CD4-positive, alpha-beta memory T cell (primary cell): ENCODE measurements at places on chromosomes 1 and 21. TPM values are rescaled to one million over a fixed set of nuclear protein-coding genes. Genes with fewer than 3 reads are reported as not detected.

The GRHL3 gene
- not detected for total RNA-seq

The RGSL1 gene
- total RNA-seq: not detected

DNA sequence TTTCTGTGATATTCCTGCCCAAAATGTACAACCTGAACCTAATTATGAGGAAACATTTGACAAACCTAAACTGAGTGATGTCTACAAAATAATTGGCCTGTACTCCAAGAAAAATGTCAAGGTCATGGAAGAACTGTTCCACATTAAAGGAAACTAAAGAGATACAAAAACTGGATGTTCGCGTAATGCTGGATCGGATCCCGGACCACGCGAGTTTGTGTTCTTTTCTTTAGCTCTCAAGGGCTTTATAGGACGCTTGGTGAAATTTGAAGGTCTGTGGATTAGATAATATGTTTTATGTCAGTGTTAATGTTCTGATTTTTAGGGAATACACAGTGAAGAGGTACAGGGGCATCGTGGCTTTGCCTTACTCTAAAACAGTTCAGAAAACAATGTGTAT lies 400.5 kb downstream of the CAMTA1 start:
- H3K27ac ChIP-seq: no peak overlapping the region
- no peaks in the 10 kb centered on the region for H3K4me1 ChIP-seq
- no peaks in the 10 kb centered on the region for H3K36me3 ChIP-seq
- H3K27me3 ChIP-seq: no peaks in the 10 kb centered on the region
- no peak overlapping the region for H3K4me3 ChIP-seq

DNA sequence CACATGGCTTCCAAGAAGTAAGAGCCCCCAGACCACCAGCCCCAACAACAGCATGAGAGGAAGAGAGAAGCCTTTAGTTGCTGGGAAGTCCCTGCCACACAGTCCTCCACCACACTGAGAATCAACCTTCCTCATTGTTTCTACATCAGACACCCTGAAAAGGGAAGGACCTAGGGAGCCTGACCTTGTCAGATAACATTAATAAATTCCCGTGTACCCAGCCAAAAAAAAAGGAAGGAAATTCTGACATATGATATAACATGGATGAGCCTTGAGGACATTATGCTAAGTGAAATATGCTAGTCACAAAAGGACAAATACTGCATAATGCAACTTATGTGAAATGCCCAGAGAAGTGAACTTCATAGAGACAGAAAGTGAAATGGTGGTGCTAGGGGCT lies 65.6 kb upstream of the ARHGAP29 start:
- H3K4me1 ChIP-seq: no peaks in the 10 kb centered on the region
- peaks cover 3% of the 10 kb centered on the region for H3K27me3 ChIP-seq
- DNase-seq: no peak

DNA sequence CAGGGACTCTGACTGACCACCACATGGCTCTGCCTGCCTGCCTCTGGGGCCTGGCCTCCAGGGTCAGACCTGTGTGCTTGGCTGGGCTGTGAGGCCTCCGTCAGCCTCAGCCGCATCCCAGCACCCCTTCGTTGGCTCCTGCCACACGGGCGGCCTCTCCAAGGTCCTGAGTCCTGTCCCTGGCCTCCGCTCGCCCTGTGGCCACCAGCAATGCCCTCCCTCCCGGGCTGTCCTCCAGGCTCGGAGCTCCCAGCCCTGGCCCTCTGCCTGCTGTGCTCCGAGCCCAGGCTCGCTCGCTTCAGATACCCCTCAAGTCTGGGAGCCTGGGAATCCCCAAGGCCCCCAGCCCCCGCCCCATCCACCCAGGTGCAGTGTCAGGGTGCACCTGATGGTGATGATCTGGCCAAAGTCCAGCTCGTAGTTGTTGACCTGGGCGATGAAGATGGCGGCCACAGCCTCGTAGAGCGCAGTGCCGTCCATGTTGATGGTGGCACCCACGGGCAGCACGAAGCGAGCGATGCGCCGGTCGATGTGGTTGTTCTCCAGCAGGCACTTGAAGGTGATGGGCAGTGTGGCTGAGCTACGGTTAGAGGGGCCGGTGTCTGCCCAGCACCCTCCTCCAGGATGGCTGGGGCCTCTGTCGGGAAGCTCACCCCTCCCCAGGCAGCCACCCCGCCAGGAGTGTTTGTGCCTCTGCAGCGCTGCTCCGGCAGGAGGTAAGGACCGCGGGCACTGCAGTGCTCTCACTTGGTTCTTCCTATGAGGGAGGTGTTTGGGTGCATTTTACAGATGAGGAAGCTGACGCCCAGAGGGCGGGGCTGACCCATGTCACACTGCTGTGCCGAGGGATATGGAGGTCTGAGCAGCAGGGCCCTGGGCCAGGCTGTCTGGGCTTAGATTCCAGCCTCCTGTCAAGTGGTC lies 28.5 kb downstream of the PODN start:
- H3K4me1 ChIP-seq: no peaks in the 10 kb centered on the region
- no peak overlapping the region for H3K4me3 ChIP-seq
- H3K27ac ChIP-seq: no peak overlapping the region
- no peaks in the 10 kb centered on the region for H3K36me3 ChIP-seq
- no peaks in the 10 kb centered on the region for H3K27me3 ChIP-seq

DNA sequence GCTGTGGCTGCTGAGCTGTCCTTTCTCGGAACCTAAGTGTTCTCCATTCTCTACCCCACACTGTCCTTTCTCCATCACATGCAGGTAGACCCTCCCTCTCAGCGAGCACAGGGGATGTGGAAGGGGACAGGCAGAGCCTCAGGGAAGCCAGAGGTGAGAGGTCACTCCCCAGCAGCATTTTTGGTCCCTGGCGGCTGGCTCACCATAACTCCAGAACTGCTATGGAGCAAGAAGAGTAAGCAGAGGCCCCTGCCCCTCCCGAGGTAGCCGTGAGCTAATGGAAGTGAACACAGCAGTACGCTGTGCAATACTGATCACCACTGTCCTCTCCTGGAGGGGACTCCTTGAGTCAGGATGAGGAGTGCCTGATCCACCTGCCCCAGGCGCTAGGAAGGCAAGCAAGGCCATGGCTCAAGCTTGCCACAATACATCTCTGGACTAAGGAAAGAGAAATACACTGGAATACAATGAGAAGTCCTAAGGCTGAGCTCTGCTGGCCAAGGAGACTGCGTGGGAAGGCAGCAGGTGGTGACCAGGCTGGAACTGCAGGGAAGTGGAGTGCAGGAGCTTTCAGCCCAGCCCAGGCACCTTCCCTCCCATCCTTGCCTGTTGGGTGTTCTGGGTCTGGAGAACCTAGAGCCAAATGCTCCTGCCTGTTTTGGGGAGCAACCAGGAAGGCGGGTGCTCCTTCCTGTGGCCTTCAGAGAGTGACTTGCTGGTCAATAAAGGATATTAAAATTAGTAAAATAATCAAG lies 96.2 kb downstream of the LAMC2 start:
- H3K27me3 ChIP-seq: peaks cover 4% of the 10 kb centered on the region
- no peak overlapping the region for H3K4me3 ChIP-seq
- H3K4me1 ChIP-seq: no peaks in the 10 kb centered on the region
- no peak overlapping the region for H3K27ac ChIP-seq
